ENCODE measurements at places on chromosomes 12 and 14. TPM values are rescaled to one million over a fixed set of nuclear protein-coding genes. Genes with fewer than 3 reads are reported as not detected.

GRCh38 chr14:76599559-76600287, 161.5 kb upstream of the VASH1 start:
- no peak for DNase-seq

GRCh38 chr12:13028825-13029570, 15.2 kb upstream of the FAM234B start:
- DNase-seq: no peak

GRCh38 chr14:83421711-83422110, 1888.1 kb upstream of the SEL1L start:
- no peak for DNase-seq

DDN gene
- 0.66 TPM for total RNA-seq

GRCh38 chr14:34014936-34015335, 64.1 kb upstream of the EGLN3 start:
- DNase-seq: no peak

- no peak for DNase-seq
These were observed 207.3 kb downstream of the TTC7B start for GRCh38 chr14:90608929-90609341.

ISM2 gene
- not detected for total RNA-seq
